ENCODE measurements at places on chromosomes 1 and 21. TPM values are rescaled to one million over a fixed set of nuclear protein-coding genes. Genes with fewer than 3 reads are reported as not detected.

The PEF1 gene
- total RNA-seq, result 68.6 TPM

The IFNLR1 gene
- total RNA-seq, result not detected

The YBEY gene
- 18.4 TPM for total RNA-seq

The SPRR2A gene
- total RNA-seq, result not detected

GRCh38 chr1:200130552-200130951, 103.0 kb downstream of the NR5A2 start:
- no peak for DNase-seq

GRCh38 chr21:42618707-42619102, 34.7 kb upstream of the PDE9A start:
- no peak for DNase-seq

- DNase-seq, result no peak
These were observed 3.7 kb downstream of the CHD1L start for GRCh38 chr1:147246044-147246690.

GRCh38 chr1:74811436-74812179, 78.7 kb downstream of the TYW3 start:
- DNase-seq, result no peak

- DNase-seq, result no peak
These were observed 379.8 kb downstream of the PTPRC start for GRCh38 chr1:199018471-199019135.
